ENCODE measurements at places on chromosomes 2 and 18.

DNA sequence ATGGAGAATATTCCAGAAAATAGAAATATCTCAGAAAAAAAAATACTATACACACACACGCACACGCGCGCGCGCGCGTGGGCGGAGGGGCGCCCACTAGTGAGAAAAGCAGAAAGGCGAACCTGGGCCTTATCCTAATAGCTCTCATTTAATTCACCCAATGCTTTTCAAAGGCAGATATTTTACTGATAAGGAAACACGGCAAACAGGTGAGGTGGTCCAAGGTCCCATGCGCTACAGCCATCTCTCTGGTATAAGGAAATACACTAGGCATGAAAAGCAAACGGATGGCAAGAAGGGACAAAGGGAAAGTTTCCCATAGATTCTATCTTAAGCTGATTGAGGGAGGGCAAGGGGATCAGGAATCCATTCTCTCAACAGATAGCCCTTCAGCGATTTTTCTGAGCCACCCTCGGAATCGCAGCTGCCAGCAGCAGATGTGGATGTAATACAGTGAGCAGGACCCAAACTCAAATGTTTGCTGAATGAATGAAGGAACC is 136.7 kb downstream of the TMEM247 start:
- peak; percentile 44 for DNase-seq

DNA sequence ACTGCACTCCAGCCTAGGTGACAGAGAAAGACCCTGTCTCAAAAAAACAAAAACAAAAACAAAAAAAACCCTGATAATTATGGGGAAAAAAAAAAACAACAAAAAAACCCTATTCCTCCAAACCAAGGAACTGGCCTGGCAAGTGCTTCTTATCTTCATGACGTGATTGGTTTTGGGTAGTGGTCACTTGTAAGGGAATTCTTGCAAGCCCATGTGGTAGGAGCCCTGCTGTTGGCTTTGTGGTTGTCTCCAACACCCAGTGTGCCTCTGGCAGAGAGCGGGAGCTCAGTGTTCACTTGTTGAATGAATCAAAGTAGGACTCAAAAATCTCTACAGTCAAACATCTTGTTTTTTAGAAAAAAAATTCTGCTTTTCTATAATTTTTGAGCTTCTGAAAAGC is 6.0 kb downstream of the GALM start:
- no peak for DNase-seq

GRCh38 chr2:14631406-14632040 is 994 bp upstream of the LRATD1 start:
- DNase-seq, result no peak

GRCh38 chr18:10850216-10850615 is 299.2 kb downstream of the PIEZO2 start:
- DNase-seq, result no peak

DNA sequence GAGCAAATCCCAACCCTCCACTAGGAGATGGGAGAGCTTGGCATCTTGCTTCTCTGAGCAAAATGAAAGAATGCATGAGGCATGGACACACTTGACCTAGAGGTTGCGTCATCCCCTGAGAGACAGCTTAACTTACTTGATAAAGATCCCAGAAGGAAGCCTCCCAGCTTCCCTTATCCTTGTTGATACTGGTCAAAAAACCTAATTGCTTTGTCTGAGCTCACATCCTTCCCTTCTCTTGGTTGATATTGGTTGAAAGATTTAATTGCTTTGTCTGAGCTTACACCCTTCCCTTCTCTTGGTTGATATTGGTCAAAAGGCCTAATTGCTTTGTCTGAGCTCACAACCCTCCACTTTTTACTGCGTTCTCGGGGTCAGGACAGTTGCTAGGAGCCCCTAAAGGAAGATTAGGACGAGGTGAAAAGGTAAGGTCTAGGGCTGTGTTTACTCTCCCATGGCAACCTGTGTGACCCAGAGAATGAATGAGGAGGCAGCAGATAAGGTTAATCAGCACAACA is 12.2 kb upstream of the BOD1L2 start:
- no peak for DNase-seq

DNA sequence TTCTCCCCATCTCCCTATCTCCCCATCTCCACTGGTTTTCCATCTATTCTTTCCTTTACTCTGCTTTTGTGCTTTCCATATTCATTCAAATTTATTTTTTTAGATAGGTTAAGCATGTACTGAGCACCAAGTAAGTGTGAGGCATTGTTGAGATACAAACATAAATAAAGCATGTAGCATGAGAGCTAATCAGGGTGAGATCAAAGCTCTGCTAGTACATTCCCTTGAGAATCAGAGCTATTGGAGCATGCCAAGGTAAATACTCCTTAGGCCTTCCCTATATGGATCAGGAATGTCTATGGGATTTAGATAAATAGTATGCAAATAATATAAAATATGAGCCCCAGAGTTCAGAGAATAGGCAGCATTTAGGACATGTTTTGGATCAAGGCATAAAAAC is 25.3 kb downstream of the BABAM2 start:
- no peak for DNase-seq

GRCh38 chr2:847669-848068 is 103.0 kb upstream of the SNTG2 start:
- DNase-seq, result no peak

DNA sequence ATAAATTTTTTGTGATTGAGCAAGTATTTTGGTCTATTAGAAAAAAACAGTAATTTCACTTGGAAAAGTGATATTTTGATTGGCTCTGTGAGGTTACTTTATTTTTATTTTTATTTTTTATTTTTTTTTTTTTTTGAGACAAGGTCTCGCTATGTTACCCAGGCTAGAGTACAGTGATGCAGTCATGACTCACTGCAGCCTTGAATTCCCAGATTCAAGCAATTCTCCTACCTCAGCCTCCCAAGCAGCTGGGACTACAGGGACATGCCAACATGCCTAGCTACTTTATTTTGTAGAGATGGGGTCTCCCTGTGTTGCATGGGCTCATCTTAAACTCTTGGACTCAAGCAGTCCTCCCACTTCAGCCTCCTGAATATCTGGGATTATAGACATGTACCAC is 60.9 kb upstream of the MGAT5 start:
- no peak for DNase-seq
